Bronchial epithelial cell (primary cell): ENCODE measurements at places on chromosomes 6 and 20.

DNA sequence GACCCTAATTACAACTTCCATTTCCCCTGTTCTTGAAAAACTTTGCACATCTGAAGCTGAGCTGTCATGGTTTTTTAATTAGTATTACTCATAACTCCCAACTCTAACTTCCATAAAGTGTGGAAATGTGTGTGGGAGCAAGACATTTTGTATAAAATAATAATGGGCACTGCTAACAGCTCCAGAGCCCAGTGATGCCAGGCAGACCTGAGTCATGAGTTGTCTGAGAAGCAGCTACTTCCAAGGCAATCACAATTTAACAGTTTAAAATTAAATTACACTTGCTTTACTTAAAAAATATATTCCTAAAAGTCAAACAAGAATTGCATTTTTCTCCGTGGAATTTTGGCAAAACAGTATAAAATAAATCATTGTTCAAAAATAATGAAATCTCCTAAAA lies 6.4 kb downstream of the SLC2A12 start:
- DNase-seq = no peak

GRCh38 chr20:44092551-44093248 lies 94.3 kb downstream of the JPH2 start:
- DNase-seq = peak; percentile 35

DNA sequence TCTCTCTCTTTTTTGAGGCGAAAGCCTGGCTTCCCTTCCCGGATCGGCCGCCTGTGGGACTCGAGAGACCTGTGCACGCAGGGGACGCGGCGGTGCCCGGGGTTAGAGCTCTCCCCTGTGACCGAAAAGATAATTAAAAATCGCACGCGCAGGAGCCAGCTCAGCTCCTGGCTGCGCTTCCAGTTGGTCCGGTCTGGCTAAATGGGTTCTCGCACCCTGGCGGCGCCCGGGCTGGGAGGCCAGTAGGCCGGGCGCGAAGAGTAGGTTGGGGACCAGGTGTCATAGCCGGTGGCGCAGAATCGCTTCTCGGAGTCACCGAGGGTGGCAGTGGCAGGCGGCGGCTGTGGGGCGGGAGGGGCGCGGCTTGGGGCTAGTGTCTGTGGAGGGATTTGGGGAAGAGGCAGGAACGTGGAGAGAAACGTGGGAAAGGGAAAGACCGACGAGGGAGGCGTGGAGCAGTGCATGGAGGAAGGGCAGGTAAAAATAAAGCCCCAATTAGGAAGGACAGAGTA lies 41.9 kb upstream of the SUPT3H start:
- peak; percentile 56 for DNase-seq

DNA sequence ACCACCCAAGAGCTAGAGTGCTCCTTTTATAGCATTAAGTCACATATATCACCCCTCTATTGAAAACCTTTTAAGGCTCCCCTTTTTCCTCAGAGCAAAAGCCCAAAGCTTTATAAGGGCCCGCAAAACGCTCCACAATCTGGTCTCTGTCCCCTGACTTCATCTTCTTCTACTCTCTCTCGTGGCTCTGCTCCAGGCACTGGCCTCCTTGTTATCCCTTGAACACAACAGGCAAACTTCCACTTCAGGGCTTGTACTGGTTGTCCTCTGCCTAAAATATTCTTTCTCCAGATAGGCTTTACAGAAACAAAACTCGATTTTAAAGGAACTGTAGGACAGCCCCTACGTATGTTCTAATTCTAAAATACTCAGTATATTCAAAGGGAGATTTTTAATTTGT lies 44.0 kb upstream of the SPDEF start:
- DNase-seq = no peak

DNA sequence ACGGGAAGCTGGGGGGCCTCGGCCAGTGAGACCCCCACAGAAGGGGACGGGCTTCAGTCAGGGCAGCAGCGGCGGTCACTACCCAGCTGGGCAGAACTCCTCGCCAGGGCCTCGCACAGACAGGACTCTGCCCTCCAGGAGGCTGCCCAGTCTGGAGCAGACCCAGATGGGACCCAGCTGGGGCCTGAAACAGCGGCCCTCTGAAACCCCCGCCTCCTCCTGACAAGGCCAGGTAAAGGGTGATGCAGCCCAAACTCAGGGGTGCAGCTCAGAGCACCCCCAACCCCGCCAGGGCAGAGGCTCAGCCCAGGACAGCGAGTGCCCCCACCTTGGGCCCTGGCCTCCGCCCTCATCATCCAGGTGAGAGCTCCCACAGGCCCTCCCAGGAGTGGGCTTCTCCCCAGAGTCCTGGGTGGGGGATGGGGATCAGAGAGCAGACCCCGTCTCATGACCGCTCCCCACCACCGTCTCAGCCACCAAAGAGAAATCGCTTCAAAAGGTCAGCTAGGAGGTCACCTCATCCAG lies 2.2 kb downstream of the EEF1A2 start:
- no peak for DNase-seq

- peak; percentile 32 for DNase-seq
These were observed 145.8 kb downstream of the PLCB4 start for GRCh38 chr20:9214685-9215084.

DNA sequence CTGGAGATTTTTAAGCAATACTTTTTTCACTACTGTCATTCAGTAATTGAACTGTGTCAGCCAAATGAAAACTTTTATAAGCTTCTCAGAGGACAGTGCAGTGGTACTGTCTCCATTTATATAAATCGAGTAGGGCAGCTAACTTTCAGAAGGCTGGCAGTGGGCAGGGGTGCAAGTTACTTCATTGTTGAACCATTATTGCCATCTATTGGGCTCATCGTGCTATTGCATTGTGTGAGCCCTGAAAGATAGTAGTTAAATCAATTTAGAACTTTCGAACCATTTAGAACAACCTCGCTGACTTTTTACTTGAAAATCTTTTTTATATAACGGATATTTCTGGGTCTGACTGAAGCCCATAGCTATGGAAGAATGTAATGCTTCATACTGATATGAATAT lies 347.8 kb upstream of the PLCB4 start:
- peak; percentile 44 for DNase-seq

DNA sequence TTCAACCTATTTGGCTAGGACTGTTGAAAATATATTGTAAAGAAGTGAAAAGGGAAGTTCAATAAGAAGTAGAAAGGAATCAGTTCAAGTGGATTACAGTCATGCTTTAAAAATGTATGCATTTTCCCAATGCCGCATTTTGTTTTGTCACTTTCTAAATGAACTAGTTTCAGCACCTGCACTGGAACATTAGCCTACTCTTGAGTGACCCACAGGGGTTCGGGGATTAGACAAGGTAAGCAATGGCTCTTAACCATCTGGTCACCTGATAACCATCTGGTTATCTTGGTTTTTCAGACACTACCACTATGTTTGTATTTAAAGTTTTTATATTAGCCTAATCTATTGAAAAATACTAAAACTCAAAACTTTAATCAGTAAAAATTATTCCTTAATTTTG lies 97.6 kb downstream of the CD164 start:
- no peak for DNase-seq

- DNase-seq = no peak
These were observed 50.3 kb downstream of the MYB start for GRCh38 chr6:135231469-135231844.

- no peak for DNase-seq
These were observed 131.3 kb downstream of the HACE1 start for GRCh38 chr6:104728448-104728847.

DNA sequence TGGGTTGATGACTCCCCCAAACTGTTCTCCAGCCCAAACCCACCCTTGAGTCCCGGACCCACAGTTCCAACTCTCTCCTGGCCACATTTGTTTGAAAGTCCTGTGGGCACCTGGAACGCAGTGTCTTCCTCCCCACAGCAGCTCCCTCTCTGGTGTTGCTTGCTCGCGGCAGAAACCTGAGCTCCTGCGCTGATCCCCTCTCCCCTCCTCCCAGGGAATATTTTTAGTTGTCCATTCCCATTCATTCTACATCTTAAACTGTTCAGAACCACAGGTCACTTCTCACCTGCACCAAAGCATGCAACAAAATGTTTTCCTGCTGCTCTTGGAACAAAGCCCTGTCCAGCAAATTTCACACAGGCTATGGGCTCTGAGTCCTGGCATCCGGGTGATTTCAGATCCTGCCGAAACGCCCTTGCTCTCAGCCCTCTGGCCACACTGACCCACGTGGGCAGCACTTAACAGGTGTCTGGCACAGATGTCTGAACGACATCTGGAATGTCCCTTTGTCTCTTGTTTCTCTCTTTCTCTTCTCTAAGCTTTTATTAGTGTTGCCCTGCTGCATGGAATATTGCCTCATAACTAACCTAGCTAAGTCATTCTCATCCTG lies 27.0 kb upstream of the PMEPA1 start:
- DNase-seq = no peak

DNA sequence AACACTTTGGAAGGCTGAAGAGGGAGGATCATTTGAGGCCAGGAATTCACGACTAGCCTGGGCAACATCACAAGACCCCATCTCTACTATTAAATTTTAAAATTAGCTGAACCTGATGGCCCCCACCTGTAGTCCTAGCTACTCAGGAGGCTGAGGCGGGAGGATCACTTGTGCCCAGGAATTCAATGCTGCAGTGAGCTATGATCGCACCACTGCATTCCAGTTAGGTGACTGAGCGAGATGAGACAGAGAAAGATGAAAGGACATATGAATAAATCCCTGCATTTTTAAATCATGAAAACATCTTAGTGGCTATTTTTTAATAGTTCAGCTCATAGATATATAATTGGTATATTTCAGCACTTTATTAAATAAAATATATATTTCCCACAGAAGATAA lies 93.8 kb downstream of the GPR63 start:
- peak; percentile 30 for DNase-seq

- no peak for DNase-seq
These were observed 38.0 kb upstream of the FAM50B start for GRCh38 chr6:3811191-3811590.

DNA sequence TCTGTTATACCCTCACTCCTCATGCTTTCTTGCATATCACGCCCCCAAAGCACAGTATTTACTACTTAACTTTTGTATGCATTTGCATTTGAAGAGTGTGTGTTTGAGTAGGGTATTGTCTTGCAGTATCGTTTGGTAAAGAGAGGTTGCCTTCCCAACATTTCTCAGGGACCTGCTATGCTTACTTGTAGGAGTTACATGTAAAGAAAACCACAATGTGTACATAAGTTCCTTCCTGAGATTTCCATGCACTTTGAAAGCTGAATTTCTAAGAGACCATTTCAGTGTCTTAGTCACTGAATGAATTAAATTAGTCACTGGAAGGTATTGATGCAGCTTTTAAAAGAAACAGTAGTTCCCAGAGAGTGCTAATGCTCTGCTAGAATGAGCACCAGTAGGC lies 159.3 kb upstream of the LAMA2 start:
- DNase-seq = peak; percentile 85

- no peak for DNase-seq
These were observed 13.6 kb upstream of the RBM24 start for GRCh38 chr6:17267566-17267965.

DNA sequence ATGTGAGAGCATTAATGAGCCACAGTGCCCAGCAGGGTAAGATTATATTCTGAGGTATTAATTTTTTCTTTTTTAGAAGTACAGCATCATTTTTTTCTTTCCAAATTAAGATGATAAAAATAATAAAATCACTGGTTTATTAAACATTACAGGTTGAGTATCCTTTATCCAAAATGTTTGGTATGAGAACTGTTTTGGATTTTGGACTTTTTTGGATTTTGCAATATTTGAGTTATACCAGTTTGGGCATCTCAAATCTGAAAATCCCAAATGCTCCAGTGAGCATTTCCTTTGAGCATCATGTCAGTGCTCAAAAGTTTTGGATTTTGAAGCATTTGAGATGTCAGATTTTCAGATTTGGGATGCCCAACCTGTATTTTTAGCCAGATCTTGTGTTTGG lies 44.4 kb downstream of the ENPP1 start:
- no peak for DNase-seq

- no peak for DNase-seq
These were observed 35.7 kb downstream of the MGME1 start for GRCh38 chr20:18004384-18005031.

DNA sequence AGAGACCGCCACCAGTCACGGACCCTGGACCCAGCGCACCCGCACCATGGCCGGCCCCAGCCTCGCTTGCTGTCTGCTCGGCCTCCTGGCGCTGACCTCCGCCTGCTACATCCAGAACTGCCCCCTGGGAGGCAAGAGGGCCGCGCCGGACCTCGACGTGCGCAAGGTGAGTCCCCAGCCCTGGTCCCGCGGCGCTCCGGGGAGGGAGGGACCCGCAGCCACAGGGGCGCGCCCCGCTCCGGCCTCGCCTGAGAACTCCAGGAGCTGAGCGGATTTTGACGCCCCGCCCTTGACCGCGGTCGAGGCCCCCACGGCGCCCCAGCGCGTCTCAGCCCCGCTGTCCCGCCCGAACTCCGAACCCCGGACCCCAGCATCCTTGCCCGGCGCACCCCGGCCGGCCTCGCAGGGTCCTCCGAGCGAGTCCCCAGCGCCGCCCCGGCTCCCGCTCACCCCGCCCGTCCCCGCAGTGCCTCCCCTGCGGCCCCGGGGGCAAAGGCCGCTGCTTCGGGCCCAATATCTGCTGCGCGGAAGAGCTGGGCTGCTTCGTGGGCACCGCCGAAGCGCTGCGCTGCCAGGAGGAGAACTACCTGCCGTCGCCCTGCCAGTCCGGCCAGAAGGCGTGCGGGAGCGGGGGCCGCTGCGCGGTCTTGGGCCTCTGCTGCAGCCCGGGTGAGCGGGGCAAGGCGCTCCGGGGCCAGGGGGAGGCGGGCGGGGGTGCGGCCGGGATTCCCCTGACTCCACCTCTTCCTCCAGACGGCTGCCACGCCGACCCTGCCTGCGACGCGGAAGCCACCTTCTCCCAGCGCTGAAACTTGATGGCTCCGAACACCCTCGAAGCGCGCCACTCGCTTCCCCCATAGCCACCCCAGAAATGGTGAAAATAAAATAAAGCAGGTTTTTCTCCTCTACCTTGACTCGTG lies at the start of gene OXT:
OXT (plus strand) TSS at position 11 of the 920 bp plus-strand sequence; CDS start at position 47, 36 bp downstream.
- no peak for DNase-seq

GRCh38 chr6:154981079-154981870 lies 13.8 kb upstream of the TIAM2 start:
- DNase-seq = peak; percentile 78

- no peak for DNase-seq
These were observed 77.1 kb upstream of the MAN1A1 start for GRCh38 chr6:119426619-119427018.

GRCh38 chr6:56814802-56815201 lies 140.1 kb upstream of the BEND6 start:
- DNase-seq = no peak

DNA sequence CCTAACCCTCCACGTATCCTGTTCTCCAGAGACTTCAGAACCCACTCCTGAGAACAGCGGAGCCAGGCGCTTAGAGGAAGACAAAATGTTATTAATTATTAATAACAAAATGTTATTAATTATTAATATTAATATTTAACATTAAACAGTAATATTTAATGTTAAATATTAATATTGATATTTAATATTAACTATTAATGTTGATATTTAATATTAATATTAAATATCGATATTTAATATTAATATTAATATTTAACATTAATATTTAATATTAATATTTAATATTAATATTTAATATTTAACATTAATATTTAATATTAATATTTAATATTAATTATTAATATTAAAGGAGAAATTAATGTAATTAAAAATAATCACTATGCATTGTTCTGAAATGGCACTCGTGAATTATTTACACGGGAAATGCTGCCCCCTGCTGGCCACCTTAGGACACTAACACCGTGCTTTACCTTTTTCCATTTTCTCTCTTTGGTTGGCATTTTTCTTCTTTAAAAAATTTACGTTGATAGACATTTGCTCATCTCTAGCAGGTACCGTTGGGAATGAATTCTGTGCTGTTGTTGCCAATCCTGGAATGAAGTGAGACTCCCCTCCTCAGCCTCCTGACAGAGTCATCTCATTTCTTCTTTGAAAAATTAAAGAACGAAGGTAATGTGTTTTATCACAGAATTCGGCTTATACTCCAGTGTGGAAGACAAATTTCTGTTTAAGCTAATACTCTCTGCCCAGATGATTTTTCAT lies 7.5 kb upstream of the GGTLC1 start:
- peak; percentile 17 for DNase-seq
